ENCODE measurements at places on chromosomes 3 and 15.

DNA sequence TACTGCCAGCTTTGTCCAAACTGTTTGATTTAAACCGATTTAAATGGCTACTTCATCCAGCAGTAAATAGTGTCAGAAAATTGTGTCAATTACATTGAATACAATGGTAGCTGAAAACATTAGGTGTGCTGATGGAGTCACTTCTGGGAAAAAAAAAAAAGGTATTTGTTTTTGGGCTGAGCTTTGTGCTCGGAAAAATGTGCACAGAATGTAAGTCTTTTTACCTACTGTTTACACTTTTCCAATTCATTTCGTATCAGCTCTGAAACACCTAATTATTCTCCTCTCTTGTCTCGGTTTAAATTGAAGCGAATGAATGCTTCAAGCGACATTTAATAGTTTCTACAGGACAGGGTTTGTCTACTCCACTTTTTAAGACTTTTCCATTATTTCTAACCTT, 1078.4 kb downstream of the ROBO1 start:
- no peak for DNase-seq

DNA sequence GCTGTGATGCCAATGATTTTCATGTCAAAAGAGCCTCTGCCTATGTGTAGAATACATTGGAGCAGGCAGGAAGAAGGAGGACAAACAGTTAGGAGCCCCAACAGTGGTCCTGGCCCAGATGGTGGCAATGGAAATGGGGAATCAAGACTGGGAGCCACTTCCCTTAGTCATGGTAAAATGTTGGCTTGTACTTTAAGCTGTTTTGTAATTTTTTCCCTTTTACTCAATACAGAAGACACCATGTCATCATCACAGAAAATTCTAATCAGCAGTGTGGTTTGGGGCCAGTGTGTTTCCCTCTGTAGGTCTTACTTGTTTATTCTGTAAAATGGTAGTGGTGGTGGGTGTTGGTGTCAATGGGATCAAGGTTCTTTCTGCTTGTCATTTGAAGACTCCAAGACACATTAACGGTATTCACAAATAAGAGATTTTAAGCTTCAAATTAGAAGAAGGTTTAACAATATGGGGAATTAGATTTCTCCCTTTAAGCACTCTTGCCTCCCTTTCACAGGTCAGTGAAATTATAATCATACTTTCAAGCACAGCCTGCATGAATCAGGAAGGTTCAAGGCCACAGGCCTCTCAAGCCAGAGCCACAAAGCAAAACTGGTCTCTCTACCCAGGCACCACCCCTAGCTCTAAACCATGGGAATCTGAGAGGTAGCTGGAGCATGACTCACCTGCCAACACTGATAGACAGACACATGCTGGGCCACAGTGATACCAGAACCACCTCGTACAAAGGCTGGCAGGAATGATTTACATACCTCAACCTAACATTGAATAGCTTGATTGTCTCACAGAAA, 24.9 kb downstream of the SIAH2 start:
- DNase-seq: no peak

DNA sequence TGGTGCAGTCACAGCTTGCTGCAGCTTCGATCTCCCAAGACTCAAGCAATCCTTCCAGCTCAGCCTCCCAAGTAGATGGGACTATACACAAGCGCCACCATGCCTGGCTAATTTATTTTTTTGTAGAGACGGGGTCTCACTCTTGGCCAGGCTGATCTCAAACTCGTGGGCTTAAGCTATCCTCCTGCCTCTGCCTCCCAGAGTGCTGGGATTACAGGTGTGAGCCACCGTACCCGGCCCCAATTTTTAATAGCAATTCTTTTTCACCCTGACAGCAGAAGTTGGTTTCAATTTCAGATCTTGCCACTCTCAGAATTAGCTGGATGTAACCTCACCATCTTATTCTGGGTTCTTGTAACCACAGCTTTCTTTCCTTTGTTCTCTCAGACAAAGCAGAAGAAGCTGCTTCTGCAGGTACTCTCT, 64.8 kb downstream of the TRIM71 start:
- DNase-seq: no peak

GRCh38 chr3:141659821-141660613, 78.1 kb upstream of the RNF7 start:
- no peak for DNase-seq

DNA sequence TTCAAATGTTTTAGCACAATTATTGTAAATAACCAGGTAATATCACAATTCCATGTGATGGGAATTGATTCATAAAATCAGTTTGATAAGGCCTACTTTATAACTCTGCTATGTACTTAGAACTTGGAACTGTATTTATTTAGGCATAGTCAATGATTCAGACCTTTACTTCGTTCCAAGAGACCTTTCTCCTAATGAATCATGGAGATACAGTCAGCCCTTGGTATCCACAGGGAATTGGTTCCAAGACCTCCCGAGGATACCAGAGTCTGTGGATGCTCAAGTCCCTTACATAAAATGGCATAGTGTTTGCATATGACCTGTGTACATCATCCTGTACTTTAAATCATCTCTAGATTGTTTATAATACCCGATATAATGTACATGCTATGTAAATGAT, 60.8 kb upstream of the UMPS start:
- DNase-seq: no peak

DNA sequence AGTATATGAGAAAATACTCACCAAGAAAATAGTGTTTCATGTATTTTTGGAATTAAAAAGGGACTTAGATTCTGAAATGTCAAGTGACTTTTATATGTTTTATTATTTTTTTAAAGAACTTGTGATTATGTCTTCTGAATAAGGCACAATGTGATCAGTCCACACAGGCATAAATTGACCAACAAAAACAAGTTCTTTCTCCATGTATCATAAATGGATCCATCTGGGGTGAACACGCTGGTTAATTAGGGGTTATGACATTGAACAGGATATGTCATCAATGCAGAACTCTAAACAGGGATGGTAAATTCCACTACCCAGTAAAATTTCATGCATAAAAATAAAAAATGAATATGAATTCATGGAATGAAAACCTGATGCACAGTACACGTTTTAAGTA, 31.3 kb upstream of the PIK3CA start:
- no peak for DNase-seq

DNA sequence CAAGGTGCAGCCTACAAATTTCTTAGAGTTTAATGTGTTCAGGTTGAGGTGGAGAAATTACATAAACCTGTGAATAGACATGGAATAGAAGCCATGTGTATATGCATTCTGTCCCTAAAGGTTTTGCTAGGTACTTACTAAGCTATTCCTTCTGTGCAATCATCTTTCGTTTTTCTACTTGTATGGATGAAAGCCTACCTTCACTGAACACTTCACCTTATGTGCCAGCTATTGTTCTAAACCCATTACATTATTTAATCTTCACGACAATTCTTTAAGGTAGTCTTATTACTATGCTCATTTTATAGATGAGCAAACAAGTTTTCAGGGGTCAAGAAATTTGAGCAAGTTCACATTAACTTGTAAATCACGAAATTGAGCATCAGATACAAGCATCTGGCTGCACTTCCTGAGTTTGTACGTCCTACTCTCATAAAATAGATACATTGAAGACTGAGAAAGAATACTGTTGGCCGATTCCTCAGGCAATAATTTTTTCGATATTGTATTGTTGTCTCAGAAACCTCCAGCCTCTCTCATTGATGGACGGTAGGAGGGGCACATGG, 635 bp upstream of the RCN2 start:
- DNase-seq: no peak

DNA sequence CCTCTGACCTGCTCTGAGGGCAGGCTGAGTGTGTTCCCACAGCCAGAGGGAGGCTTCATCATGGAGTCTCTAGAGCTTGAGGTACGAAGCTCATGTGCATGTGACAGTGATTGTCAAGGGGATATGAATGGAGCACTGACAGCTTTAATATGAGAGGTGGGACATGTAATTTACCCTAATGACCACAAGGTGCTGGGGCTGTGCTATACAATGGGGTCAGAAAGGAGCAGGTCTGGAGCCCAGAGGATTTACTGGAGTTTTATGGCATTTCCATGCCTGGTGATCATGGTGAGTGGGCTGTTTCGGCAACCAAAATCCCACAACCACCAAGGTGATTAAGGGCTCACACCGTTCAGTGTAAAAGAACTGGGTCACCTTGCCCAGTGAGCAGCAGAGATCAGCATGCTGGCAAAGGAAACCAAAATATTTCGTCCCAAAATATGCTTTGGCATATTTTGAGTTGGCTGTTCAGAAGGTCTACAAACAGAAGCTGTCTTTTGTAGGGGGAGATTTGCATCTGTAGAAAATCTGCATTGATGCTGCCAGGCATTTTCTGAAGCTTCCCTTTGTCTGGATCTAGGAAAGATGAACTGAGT, 40.1 kb upstream of the RASGRF1 start:
- DNase-seq: no peak

DNA sequence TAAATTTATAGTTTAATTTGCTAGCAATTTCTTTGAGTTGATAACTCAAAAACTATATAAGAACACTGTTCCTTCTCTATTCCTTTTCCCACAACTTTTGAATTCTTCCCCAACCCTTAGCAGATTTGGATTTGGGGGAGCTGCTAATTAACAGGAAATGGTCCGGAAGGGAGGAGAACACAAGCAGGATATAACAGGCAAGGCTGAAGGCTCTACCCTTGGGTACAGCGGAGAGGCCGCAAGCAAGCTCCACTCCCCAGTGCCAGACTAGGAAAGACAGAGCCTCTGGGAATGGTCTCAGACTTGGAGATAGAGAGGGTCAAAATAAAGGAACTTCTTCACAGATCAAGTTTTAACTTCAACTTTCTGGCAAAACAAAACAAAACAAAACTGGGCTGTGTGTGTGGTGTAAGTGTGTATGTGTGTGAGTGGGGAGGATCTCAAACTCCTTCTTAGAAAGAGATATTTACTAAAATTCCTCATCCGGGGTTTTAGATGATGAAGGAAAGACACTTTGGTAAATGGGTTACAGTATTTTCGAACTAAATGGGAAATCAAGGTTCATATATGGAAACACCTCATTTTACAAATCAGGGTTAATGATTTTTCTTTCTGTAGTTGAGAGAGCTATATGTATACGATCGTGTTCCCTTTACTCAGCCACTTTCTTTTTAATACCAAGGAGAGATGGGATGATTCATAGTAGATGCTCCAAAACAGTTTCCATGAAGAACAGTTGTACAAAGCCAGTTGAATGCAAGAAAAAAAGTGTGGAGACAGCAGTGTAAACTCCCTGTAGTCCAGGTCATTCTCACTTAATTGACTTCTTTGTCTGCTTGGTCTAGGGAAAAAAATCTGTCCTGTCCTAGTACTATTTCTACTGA, 161.1 kb downstream of the TP63 start:
- DNase-seq: no peak

GRCh38 chr3:37326144-37326543, 151.8 kb upstream of the LRRFIP2 start:
- DNase-seq: no peak

GRCh38 chr3:152364237-152364636, 95.5 kb downstream of the MBNL1 start:
- DNase-seq: no peak

DNA sequence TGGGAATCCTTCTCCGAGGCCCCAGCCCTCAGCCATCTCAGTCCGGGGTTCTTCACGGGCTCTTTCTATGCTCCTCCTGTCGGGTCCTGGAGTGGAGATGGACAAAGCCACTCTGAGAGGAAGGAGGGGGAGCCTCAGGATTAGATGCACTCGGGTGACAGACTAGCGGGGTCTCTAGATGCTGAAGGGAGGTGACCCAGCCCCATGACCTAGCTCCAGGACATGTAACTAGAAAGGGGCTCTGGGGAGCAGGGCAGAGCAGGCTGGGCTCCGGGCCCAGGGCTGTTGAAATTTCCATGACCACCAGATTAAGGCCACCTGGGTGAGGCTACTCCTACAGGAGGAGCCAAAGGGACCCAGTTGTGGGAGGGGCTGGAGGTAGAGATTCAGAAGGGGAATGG, 14.8 kb upstream of the SKIC8 start:
- no peak for DNase-seq

DNA sequence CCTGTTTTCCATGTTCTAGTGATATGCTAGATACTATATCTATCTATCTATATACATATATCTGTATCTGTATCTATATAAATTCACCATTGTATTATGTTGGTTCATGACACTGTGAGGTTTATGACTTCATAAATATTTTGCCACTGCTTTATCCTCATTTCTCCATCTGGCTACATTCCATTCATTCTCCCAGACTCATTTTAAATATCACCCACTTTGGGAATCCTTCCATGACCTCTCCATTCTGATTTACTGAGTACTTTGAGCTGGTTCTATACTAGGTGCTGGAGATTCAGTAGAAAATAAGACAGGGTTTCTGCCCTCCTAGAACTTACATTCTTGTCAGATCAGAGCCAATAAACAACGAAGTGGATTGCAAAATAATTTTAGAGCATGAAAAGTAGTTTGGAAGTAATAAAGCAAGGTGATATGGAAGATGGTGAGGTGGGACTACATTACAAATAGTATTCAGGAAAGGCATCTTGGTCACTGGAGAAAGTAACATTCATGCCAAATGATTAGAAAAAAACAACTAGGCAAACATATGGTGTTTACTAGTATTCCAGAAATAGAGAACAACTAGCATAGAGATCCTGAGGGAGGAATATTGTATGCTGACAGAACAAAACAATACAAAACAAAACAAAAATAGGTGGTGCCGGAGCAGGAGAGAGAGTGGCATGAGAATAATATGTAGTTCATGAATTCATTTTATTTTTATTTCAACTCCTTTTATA, 11.6 kb upstream of the PLSCR4 start:
- no peak for DNase-seq

DNA sequence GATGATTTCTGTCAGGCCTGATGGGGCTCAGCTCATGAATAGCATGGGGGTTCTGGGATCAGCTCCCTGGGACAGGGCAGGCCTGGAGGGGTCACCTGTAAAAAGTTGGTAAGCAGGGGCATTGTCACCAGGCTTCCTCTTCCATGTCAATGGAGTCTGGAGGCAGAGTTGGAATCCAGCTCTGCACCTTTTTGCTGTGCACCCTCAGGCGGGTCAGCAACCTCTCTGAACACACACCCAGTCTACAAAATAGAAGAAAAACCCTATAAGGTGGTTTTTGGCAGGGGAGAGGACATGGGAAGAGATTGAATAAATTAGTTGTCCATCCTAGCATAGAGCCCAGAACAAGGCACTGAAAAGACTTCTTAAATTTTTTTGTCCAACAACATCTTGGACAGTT, 77.2 kb upstream of the NR2E3 start:
- no peak for DNase-seq

Data from left renal pelvis (tissue), 4 donors.